Activated CD4-positive, alpha-beta memory T cell treated with anti-CD3 and anti-CD28 coated beads for 36 hours (primary cell): ENCODE measurements at places on chromosomes 12 and 14.

DNA sequence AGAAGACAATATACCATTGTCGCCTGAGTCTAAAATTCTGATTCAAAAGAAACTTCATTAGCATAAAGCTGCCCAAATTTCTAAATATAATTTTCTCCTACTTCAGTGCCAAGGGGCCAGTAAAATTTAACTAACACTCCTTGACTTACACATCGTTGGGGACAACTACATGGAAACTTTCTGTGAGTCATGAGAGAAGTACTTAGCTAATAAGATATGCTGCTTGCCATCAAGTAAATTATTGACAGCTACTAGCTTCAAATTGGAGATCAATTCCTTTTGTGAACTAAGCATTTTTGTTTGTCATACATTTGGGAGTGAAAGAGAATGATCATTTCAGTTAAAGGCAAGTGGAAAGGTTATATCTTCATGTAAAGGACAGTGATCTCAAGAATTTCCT, 373.3 kb downstream of the MDGA2 start:
- DNase-seq = no peak

GRCh38 chr14:77714926-77715325, 7.0 kb downstream of the SLIRP start:
- peak; percentile 48 for DNase-seq

GRCh38 chr12:32377344-32378055, 21.9 kb upstream of the FGD4 start:
- DNase-seq = no peak

DNA sequence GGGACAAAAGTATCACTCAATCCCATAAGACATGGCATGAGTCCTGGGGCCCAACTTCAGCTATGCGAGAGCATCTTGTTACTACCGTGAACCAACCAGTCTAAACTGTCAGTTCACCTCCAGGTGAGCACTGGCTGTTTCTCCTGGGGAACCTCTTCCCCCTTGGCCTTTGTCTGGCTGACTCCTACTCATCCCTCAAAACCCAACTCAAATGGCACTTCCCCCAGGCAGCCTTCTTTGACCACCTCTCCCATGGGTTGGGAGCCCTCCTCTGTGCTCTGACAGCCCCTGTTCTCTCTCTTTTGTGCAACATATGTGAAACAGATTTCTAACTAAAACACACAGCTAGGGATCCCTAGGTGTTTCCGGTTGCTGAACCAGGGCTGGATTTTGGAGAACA, 37.7 kb downstream of the FOXN4 start:
- no peak for DNase-seq
